ENCODE measurements at places on chromosomes 2 and 18.

- H3K27ac ChIP-seq: no peak overlapping the region
- no peak overlapping the region for H3K4me3 ChIP-seq
- DNase-seq: no peak
- no peaks in the 10 kb centered on the region for H3K4me1 ChIP-seq
- H3K36me3 ChIP-seq: no peaks in the 10 kb centered on the region
Measured at GRCh38 chr2:63665091-63665490, 76.3 kb downstream of the MDH1 start.

DNA sequence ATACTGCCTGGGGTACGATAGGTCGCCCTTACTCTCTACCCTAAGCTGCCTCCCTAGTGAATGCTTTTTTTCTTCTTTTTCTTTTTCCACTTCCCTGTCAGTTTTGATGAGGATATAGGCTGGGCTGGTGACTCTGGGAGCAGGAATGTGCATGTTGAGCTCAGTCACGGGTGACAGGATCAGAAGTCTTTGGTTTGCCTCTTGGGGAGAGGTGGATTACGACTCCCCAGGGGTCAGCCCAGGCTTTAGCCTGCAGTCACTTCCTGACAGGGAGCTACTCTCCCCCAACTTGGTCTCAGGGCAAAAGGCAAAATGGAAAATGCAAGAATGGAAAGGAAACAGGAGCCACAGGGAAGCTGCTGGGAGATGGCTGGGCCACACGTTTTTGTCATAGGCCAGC lies 57.3 kb downstream of the THNSL2 start:
- peaks cover 2% of the 10 kb centered on the region for H3K27me3 ChIP-seq
- no peak for DNase-seq

DNA sequence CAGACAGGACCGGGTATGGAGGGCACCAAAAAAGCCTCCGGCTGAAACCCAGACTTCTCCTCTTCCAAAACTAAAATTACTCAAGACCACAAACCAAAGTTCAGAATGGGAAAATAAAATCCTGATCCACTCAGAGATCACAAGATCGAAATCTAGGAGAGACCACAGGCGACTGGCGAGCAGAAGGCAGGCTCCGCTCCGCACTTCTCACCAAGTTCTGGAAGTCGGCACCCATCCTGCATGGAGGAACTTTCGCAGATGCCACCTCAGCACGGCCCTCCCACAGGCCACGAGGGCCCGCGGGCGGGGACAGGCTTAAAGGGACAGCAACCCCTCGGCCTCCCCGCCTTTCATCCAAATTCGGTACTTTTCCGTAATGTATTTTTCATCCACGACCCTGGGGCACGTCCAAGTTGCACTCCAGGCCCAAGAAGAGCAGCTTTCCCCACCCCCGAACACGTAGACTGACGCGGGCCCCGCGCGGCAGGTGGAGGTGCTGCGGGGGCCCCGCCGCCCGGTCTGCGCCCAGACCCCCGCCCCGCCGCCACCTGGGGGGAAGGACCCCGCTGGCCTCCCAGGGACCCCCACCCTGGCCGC lies 43.7 kb downstream of the HDLBP start:
- H3K4me1 ChIP-seq: peaks cover 7% of the 10 kb centered on the region
- no peak overlapping the region for H3K27ac ChIP-seq
- H3K36me3 ChIP-seq: no peaks in the 10 kb centered on the region
- DNase-seq: peak; percentile 28

GRCh38 chr2:20137884-20138283 lies 86.5 kb upstream of the LAPTM4A start:
- no peaks in the 10 kb centered on the region for H3K4me1 ChIP-seq
- peaks cover 26% of the 10 kb centered on the region for H3K27me3 ChIP-seq
- H3K4me3 ChIP-seq: no peak overlapping the region
- no peaks in the 10 kb centered on the region for H3K36me3 ChIP-seq
- no peak overlapping the region for H3K27ac ChIP-seq
- no peak for DNase-seq

- H3K4me1 ChIP-seq: no peaks in the 10 kb centered on the region
- H3K27ac ChIP-seq: no peak overlapping the region
- H3K36me3 ChIP-seq: no peaks in the 10 kb centered on the region
- H3K4me3 ChIP-seq: no peak overlapping the region
- no peak for DNase-seq
Measured at GRCh38 chr18:12474876-12475275, 67.1 kb downstream of the PRELID3A start.

GRCh38 chr2:109719871-109720270 lies 74.2 kb upstream of the RGPD5 start:
- H3K4me3 ChIP-seq: no peak overlapping the region
- no peaks in the 10 kb centered on the region for H3K27me3 ChIP-seq
- no peaks in the 10 kb centered on the region for H3K36me3 ChIP-seq
- H3K27ac ChIP-seq: no peak overlapping the region

DNA sequence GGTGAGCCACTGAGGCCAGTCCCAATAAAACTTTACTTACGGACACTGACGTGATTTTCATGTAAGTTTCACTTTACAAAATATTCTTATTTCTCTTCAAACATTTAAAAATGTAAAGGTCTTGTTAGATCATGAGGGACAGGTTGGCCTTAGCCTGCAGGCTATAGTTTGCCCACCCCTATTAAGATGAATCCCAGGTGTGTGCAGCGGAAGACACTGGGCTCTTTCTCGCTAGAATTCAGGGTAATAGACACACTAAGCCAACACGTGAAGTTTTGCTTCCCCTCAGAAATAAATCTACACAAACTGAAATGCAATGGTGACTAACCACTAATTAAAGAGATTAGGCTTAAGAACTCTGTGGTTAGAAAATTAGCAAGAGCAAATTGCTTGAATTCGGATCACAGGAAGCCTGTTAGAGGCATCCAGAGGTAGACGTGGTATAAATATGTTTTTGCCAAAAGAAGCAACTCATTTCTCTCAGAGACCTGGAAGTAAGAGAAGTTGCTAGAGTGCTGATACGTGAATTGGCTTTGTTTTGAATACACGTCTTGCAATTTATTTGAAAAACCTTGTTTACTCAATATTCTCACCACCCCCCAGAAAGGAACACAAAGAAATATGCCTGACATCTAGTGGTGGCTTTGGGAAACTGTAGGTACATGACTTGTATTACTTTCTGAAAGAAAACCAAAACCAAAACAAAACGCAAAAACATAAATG lies 151.6 kb downstream of the DTNB start:
- peaks cover 6% of the 10 kb centered on the region for H3K4me1 ChIP-seq
- no peak overlapping the region for H3K4me3 ChIP-seq
- H3K27me3 ChIP-seq: no peaks in the 10 kb centered on the region
- H3K36me3 ChIP-seq: no peaks in the 10 kb centered on the region
- DNase-seq: peak; percentile 54

- H3K4me3 ChIP-seq: no peak overlapping the region
- H3K27ac ChIP-seq: no peak overlapping the region
- no peaks in the 10 kb centered on the region for H3K27me3 ChIP-seq
- H3K4me1 ChIP-seq: peaks cover 22% of the 10 kb centered on the region
- H3K36me3 ChIP-seq: no peaks in the 10 kb centered on the region
- DNase-seq: no peak
Measured at GRCh38 chr2:189369566-189369965, 71.7 kb upstream of the WDR75 start.

DNA sequence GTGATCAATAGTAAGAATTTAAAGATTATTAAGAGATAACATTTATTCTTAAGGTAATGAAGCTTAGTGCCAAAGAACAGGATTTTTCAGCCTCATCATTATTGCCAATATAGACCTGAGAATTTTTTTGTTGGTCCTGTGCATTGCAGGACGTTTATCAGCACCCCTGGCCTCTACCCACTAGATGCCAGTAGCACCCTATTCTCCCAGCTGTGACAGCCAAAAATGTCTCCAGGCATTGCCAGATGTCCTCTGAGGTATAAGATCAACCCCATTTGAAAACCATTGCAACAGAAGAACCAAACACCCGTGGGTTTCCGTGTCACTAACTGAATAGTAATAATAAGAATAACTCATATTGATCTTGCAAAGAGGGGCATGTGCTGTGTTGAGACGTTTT lies 700.0 kb upstream of the SOX11 start:
- no peak overlapping the region for H3K27ac ChIP-seq
- no peak overlapping the region for H3K4me3 ChIP-seq
- no peak for DNase-seq

- peaks cover 23% of the 10 kb centered on the region for H3K4me1 ChIP-seq
- peaks cover 7% of the 10 kb centered on the region for H3K36me3 ChIP-seq
- H3K27ac ChIP-seq: no peak overlapping the region
Measured at GRCh38 chr2:84456156-84456555, 2.9 kb downstream of the SUCLG1 start.

DNA sequence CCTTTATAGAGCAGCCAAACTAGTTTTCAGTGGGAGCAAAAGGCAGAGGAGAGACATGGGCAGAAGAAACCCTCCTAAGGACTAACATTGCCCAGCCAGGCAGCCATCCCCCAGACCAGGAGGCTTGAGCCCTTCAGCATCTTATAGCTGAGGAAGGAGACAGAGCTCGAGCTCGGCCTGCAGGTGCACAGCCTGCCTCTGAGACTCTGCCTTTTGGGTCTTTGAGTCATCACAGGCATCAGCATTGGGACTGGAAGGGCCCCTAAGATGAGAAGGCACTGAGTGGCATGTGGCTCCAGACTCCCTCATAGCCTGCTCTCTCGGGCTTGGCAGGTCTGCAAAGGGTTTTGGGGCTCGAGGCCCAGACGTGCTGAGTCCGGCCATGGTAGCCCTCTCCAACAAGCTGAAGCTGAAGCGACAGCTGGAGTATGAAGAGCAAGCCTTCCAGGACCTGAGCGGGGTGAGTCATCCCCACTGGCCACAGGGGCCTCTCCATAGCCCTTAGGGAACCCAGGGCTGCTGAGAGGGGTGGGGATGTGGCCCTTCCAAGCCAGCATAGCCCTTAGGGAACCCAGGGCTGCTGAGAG lies 84.1 kb downstream of the EPAS1 start:
- H3K4me3 ChIP-seq: no peak overlapping the region
- no peak overlapping the region for H3K27ac ChIP-seq
- H3K4me1 ChIP-seq: no peaks in the 10 kb centered on the region
- DNase-seq: no peak

DNA sequence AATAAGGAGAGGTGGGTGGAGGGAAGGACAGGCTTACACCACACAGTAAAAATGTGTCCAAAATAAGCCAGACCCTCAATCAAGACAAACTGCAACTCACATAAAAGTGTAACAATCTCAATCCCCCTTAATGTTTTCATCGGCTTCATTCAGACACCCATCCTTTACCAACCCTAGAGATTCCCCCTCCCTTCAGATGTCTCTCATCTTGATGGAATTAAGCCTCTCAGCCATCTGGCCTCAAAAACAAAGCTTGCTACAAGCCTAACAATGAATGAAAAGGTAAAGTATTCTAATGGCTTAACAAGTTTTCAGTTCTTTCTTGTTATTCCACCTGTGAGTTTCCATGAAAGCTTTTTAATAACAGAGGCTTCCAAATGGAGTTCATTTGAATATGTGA lies 5.2 kb downstream of the RTTN start:
- H3K27ac ChIP-seq: no peak overlapping the region
- no peaks in the 10 kb centered on the region for H3K27me3 ChIP-seq
- H3K4me3 ChIP-seq: no peak overlapping the region
- peaks cover 8% of the 10 kb centered on the region for H3K4me1 ChIP-seq

- H3K27me3 ChIP-seq: no peaks in the 10 kb centered on the region
- DNase-seq: no peak
- H3K36me3 ChIP-seq: no peaks in the 10 kb centered on the region
- no peak overlapping the region for H3K27ac ChIP-seq
- no peaks in the 10 kb centered on the region for H3K4me1 ChIP-seq
- no peak overlapping the region for H3K4me3 ChIP-seq
Measured at GRCh38 chr2:222038067-222038802, 260.6 kb downstream of the PAX3 start.

DNA sequence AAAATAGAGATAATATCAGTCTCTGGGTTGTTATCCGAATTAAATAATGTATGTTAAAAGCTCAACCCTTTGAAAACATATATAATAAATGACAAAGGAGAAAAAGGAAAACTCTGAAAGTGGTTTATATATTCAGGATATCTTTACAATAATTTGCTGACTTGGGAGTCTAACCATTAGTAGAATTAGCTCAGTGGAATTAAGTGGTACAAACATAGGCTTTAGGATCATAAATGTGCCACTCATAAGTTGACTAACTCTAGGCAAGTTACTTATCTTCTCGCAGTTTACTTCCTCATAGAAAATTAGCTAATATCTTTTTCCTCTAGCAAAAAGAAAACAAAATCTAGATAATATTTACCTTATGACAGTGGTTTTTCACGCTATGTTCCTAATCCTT lies 44.6 kb downstream of the HEATR5B start:
- no peaks in the 10 kb centered on the region for H3K27me3 ChIP-seq
- no peaks in the 10 kb centered on the region for H3K4me1 ChIP-seq
- H3K36me3 ChIP-seq: peaks cover 55% of the 10 kb centered on the region
- no peak overlapping the region for H3K4me3 ChIP-seq
- no peak overlapping the region for H3K27ac ChIP-seq

- no peak overlapping the region for H3K4me3 ChIP-seq
- H3K36me3 ChIP-seq: no peaks in the 10 kb centered on the region
- no peaks in the 10 kb centered on the region for H3K27me3 ChIP-seq
- H3K27ac ChIP-seq: no peak overlapping the region
Measured at GRCh38 chr2:1718339-1719220, 25.7 kb downstream of the PXDN start.

- no peak overlapping the region for H3K27ac ChIP-seq
- H3K27me3 ChIP-seq: no peaks in the 10 kb centered on the region
- H3K4me1 ChIP-seq: no peaks in the 10 kb centered on the region
- no peak overlapping the region for H3K4me3 ChIP-seq
- no peak for DNase-seq
Measured at GRCh38 chr2:222610746-222611145, 45.1 kb downstream of the FARSB start.

DNA sequence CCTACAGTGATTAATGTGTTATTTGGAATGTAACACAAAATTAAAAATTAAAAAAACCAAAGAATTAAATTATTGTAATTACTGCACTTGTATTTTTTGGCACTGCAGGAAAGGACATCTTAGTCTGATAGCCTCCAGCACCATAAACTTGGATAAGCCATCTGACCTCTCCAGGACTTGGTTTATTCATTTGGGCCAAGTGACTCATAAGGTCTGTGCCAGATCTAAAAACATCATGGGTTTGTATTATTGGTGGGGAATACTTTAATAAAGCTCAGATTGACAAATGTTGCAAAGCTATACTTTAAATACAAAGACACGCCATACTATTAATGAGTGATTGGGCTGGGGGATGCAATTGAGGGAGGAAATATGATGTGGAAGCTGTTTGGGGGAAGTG lies 225.2 kb downstream of the ZNF521 start:
- no peaks in the 10 kb centered on the region for H3K4me1 ChIP-seq
- no peaks in the 10 kb centered on the region for H3K36me3 ChIP-seq

DNA sequence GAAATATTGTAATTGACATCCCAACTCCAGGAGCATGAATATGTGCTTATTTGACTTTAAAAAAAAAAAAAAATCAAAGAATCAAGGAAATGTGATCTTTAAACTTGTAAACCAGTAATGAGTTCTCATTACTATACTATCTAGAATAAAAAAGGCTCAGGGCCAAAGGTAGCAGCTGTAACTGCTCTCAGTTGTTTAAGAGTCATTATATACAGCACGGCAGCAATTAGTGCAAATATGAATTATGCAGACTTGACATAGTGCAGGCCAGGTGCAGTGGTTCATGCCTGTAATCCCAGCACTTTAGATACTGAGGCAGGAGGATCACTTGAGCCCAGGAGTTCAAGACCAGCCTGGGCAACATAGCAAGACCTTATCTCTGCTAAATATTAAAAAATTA lies 125.7 kb upstream of the TTC39C start:
- no peaks in the 10 kb centered on the region for H3K27me3 ChIP-seq
- H3K4me1 ChIP-seq: peaks cover 15% of the 10 kb centered on the region
- H3K27ac ChIP-seq: no peak overlapping the region
- DNase-seq: no peak
- H3K36me3 ChIP-seq: no peaks in the 10 kb centered on the region
